Occipital lobe (tissue), 3 donors: ENCODE measurements at places on chromosomes 1 and 21.

GRCh38 chr1:55050283-55050682 is 10.9 kb downstream of the PCSK9 start:
- DNase-seq = no peak

- DNase-seq = no peak
These were observed 6.1 kb downstream of the SRM start for GRCh38 chr1:11053758-11054137.

DNA sequence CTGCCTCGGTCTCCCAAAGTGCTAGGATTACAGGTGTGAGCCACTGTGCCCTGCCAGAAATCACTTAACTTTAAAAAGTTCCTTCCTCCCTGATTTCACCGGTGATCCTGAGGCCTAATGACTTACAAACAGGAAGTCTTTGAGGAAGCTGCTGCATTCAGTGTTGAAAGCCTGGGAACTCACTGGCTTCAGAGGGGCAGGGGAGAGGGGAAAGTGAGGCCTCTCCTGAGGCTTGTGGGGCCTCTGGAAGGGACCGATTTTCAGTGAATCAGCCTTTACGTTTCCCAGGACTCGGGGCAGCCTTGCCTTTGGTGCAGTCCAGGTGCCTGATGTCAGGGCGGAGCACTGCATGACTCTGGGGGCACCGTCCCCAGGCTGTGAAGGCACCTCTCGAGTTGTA is 30.1 kb upstream of the ARHGEF10L start:
- DNase-seq = no peak

GRCh38 chr21:18164933-18165332 is 79.7 kb upstream of the CHODL start:
- no peak for DNase-seq

DNA sequence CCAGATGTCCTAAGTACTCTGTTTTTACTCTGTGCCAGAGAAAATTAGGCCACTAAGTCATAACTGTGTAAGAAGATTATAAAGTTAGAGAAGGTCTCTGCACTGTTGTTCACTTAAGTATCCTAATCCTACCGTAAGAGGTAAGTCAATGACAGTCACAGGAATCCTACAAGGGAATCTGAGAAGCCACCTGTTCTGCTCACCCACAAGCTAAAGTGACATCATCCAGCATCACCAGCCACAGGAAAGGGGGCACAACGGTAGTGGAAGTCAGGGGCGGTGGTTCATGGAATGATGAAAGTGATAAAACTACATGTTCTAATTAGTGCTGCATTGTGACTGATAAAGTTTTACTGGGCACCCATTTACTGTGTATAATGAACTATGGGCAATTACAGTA is 92.7 kb downstream of the PLD5 start:
- DNase-seq = no peak

- no peak for DNase-seq
These were observed 5.9 kb upstream of the MYOM3 start for GRCh38 chr1:24117722-24118409.

GRCh38 chr1:43316738-43317520 is 16.1 kb downstream of the TIE1 start:
- DNase-seq = no peak

GRCh38 chr1:12272770-12273169 is 42.9 kb downstream of the VPS13D start:
- no peak for DNase-seq
